ENCODE measurements at places on chromosomes 4 and X.
A peak's percentile ranks its signal among the peaks of the same experiment; 100 is the strongest.

DNA sequence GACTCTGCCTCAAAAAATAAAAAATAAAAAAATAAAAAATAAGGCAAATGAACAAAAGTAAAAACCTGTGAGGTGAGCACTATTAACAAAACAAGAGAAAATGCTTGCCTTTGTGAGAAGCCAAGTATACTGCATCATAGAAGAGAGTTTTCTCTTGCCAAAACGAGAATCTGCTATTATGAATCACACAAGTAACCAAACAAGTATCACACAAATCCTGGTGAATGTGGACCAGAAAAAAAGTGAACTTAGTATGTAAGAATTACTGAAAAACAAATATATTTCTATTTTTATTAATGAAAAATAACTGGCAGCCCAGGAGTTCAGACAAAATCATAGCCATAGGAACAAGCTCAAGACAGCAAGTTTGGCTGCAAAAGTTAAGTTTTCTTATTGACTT, 193.5 kb downstream of the PDGFC start:
- no peak for DNase-seq

DNA sequence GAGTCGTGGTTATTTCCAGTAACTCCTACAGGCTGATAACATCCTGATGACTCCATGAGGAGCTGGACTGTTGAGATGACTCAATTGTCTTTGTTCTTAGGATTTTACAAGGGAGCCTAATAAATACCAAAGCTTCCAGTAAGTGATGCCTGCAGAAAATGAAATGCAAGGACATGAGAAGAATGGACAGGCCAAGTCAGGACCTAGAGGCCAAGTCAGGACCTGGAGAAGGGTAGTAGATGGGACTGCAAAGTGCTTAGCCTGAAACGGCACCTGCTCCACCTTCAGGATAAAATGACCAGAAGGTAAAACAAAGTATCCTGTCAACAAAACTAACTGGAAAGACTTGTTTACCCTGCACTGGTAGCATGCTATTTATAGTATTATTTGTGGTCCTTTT, 6.4 kb upstream of the SLC10A6 start:
- no peak for DNase-seq

DNA sequence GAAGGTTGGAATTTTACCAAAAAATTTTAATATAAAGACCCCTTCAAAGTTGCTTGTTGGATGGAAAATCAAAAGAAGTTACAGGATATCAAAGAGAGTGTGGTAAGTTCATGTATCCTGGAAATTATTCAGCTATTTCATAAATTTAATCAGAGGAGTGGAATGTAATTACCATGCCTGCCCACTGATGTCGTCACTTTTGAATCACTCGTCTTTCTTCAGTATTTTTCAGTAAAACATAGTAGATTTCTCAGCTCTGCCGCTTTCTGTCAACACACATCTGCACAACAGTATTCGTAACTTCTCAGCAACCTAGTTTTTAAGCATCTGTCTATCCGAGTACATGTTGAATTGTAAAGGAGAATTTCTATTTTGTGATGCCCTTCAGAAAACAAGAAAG, 2163.0 kb upstream of the AGA start:
- no peak for DNase-seq

DNA sequence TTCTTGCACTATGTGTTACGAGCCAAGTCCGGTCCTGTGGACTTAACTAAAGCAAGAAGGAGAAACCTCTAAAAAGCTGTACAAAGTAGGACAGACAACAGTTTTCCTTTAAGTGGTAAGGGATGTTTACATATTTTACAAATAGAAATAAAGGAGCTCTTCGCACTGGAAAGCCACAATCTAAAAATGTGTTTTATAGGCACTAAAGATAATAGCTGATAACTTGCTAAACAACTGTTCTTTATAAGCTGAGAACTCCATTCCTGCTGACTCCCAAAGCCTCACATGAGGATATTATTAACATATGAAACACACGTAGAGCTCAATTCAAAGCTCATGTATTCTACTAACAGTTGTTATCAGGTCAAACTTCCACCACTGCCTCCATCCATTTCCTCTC, 519.9 kb downstream of the INPP4B start:
- no peak for DNase-seq

DNA sequence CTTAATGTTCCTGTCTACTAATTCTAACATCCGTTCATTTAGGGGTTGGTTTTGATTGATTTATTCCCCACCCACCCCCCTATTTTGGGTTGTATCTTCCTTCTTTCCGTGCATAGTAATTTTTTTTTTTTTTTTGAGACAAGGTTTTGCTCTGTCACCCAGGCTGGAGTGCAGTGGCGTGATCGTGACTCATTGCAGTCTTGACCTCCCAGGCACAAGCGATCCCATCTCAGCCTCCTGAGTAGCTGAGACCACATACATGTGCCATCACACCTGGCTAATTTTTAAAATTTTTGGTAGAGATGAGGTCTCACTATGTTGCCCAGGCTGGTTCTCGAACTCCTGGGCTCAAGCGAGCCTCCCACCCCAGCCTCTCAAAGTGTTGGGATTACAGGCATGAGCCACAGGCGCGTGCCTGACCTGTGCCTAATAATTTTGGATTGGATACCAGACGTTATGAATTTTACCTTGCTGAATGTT, 79.9 kb downstream of the ZFX start:
- DNase-seq = no peak

- no peak for DNase-seq
These were observed 140.1 kb downstream of the BTC start for GRCh38 chr4:74654230-74654681.

- DNase-seq = peak; percentile 43
These were observed 1.7 kb downstream of the NSD2 start for GRCh38 chr4:1872870-1873269.

DNA sequence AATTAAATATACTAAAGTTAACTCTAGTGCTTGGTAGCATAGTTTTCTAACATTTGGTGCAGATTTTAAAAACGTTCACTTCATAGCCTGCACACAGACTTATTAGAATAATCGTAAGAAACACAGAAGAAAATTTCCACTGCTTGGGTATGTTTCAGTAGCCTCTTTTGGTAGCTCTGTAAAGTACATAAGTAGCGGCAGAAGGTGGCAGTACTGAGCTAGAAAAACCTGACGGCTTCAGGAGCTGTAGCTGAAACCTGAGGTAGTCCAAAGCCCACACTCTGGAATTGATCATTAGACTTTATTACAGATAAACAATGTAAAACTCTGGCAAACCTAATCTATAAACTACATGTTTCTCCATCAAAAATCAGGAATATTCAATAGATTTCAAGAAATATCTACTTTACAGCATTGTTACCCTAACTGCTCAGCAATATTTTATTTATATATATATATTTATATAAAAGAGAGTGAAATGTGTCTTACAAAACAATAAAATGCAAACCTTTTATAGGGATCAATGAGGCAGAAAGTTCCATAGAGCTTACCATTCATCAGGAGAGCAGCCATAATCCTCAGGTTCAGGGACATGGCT, 88.2 kb downstream of the ATP8A1 start:
- DNase-seq = peak; percentile 70

- peak; percentile 51 for DNase-seq
These were observed 61.4 kb upstream of the TRIM2 start for GRCh38 chr4:153142700-153143438.

DNA sequence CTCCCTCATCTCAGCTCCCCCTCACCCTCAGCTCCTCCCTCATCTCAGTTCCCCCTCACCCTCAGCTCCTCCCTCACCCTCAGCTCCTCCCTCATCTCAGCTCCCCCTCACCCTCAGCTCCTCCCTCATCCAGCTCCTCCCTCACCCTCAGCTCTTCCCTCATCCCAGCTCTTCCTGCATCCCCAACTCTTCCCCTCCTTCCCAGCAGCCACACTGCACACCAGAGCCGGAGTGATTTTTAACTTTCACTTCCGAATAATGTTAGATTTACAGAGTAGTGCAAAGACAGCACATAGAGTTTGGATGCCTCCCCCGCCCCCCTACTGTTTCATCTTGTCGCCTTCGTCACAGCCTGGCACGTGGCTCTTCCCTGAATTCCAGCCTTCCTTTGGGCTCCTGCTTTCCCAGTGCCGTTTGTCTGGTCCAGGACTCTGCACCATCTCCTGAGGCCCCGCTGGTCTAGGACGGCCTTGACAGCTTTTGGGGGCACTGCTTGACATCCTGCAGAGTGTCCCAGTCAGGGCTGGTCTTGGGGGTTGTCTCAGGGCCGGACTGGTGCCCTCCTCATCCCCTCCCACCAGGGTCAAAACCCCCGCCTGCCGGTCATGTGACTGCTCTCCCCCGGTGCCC, 110.2 kb downstream of the FAM53A start:
- no peak for DNase-seq

DNA sequence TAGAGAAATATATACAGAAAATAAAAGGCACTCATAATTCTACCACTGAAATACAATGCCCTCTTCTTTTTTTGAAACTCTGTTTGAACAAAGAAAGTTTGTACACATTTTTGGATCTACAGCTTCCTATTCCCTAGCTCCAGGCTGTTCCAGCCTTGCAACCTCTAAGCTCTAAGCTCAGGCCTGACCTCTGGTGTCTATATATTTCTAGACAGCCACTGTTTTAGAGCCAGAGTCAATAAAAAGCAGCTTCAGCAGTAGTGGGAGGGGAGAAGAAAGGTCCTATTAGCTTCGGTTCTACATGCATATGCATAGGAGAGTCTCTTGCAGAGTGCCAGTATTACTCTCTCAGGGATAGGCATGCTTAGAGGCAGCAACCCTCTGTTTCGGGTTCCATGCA, 39.7 kb downstream of the CLDN2 start:
- DNase-seq = no peak

DNA sequence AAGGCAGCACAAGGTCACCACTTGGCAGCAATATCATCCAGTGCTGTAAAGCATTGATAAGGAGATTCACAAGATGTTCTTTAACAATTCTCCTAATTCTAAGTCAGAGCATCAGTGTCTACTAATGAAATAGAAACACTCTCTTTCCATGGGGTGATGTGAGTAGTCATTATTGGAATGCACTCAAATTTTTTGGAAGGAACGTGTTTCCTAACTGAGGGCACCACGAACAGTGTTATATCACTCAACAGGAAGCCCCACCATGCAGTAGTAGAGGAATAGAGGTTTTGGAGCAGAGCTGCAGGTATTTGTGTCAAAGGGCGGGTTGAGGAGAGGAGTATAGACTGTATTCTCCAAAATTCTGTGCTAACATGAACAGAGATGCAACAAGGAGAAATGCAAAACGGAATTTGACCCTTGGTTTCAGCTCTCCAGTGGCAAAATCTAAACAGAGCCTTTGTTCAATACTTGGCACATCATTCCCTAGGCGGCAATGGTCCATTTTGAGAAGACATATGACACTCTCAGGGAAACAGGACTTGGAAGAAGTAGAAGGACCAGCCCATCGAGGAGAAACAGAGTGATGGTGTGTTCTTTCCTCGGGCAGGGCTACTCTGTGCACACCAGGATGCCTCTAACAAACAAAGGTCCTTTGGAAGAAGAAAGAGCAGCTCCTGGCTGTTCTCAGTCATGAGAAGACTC, 98.9 kb downstream of the CPEB2 start:
- no peak for DNase-seq

DNA sequence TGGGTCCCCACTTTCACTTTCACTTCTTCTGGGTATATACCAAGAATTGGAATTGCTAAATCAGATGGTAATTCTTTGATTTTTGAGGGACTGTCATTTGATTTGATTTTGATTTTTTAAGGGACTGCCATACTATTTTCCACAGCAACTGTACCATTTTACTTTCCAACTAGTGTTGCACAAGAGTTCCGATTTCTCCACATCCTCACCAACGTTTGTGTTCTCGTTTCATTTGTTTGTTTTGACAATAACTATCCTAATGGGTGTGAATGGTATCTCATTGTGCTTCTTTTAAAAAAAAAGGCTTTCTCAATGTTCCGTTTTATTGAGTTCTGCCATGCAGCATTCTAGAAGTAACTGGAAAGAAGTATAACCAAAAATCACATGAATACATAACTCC, 62.6 kb downstream of the C4orf46 start:
- no peak for DNase-seq

GRCh38 chrX:47573341-47574075, 8.7 kb upstream of the TIMP1 start:
- no peak for DNase-seq

GRCh38 chr4:133146574-133147241, 2.4 kb upstream of the PCDH10 start:
- DNase-seq = peak; percentile 49

GRCh38 chr4:89042055-89042454, 14.9 kb downstream of the FAM13A start:
- DNase-seq = no peak

DNA sequence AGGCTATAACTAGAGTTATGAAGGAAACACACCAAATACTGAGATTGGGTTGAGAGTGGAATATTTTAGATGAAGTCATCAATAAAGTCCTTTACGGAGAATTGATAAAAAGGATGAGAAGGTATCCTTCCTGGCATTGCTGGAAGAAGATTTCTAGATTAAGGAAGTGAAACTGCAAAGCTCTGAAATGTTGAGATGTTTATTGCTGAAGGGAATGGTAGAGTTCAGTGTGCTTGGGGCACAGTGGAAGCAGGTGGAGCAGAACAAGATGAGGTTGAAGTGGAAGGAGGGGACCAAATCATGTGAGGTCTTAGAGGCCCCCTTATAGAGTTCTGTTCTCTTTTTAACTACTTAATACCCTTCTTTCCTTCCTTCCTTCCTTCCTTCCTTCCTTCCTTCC, 848.5 kb downstream of the RAB28 start:
- DNase-seq = no peak

DNA sequence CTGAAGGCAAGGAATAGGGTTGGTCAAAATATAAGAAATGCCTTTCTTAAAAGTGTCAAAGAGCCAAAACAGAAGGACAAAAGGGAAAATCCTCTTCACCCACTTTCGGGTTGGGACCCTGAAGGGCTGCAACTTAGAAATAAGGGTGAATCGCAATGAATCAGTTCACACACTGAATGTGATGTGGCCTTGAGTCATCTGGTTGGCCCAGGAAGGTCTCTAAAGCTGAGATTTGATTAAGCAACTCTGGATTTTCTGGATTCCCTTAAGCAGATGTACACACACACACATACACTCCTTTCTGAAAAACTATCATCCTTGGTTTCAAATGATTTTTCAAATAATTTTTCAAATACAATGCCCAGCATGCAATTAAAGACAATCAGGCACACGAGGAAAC, 13.1 kb downstream of the TAB3 start:
- peak; percentile 30 for DNase-seq

- DNase-seq = no peak
These were observed 35.4 kb upstream of the CDKL5 start for GRCh38 chrX:18389966-18390365.

DNA sequence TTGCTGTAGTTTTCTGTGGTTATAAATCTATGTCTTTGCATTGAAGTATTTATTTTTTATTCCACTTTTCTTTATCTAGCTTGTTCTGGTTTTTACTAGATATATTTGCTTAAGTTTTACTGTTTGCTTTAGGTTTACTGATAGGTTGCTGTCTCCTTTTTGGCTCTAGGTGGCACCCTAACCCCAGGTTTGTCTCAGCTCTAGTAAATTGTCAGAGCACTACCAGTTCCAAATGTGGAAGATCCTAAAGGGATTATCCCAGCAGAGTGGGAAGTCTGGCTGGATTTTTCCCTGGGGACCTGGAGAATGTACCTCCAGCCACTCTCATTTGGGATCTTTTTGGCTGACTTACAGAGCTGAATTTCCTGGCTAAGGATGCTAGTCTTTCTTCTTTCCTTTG, 106.1 kb downstream of the PBDC1 start:
- DNase-seq = peak; percentile 37

GRCh38 chrX:150361070-150361776, 1.9 kb upstream of the MAMLD1 start:
- DNase-seq = peak; percentile 62

- no peak for DNase-seq
These were observed 815.1 kb downstream of the ADGRL3 start for GRCh38 chr4:62015043-62015739.

- no peak for DNase-seq
These were observed 82.1 kb downstream of the PPP1R2C start for GRCh38 chrX:42695800-42696358.

GRCh38 chr4:76448211-76448610, 13.2 kb downstream of the SHROOM3 start:
- DNase-seq = no peak

All from stimulated activated CD8-positive, alpha-beta memory T cell treated with anti-CD3 and anti-CD28 coated beads, Interleukin-4, amount 100 ng/mL, for 48 hours (primary cell).